ENCODE measurements at places on chromosomes 7 and 10.

DNA sequence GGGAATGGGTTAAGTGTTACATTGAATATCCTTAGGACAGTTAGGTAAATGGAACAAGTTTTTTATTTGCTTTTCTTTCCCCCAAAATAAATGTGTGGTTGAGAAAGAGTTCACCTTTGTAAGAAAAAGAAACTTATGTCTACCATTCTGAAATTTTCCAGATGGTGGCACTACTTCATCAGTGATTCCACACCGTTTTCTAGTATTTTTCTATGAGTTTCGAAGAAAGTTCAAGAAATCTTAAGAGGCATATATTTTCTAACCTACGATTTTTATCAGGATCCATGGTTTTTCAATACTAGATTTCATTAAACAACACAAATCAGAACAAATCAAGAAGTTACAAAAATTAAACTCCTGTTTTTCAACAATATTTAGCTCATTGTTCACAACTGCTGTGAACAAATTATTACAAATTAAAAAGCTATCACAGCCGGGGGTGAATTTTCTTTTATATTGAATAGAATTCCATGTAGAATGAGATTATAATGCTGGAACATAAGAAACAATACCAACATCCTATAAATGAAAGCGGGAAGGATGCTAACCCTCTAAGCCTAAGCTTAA, 163.1 kb upstream of the NPVF start:
- DNase-seq = no peak

DNA sequence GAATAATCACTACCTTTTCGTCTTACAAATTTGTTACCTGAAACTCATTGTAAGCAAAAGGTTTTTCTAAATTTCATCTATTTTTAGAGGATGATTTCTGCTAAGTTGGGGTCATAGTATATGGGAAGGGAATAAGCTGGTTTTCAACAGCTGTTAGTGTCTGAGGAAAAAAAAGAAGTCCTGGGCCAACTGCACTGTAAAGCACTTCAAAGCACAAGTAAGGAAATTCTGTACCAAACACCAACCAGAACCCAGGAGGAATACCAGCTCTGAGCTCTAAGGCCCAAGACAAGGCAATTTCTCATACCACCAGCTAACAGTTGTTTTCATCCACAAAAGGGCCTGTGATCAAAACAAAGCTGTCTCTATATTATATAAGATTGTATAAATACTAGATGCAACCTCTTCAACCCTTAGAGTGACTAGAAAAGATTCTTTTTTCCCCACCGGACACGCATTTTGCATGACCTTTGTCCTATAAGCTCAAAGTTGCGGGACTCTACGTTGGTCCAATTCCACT, 6.1 kb upstream of the MEOX2 start:
- DNase-seq = no peak

DNA sequence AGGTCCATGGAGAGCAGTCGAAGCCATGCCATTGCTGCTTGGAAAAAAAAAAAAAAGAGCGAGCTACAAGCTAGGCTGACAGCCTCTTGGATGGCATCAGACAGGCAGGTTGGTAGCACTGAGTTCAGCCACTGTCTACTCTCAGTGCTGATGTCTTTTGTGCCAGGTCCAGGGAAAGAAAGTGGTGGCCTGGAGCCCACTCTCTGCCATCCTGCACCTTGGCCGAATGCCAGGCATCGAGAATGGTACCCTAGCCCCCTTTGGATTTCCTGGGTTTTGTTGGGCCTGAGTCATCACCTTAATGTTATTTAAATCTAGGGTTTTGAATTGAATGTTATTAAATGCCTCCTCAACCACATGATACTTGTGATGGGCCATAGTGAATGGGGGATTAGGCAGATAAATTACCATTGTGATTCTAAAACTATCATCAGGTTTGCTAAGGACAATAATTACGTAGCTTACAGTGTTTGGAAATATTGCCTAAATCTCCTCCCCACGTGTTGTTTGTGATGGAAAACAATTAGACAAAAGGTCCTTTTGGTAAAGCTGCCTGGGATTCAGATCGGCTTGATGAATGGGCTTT, 195.7 kb upstream of the GPR26 start:
- DNase-seq = no peak

GRCh38 chr10:123442901-123443300, 223.3 kb upstream of the GPR26 start:
- no peak for DNase-seq

DNA sequence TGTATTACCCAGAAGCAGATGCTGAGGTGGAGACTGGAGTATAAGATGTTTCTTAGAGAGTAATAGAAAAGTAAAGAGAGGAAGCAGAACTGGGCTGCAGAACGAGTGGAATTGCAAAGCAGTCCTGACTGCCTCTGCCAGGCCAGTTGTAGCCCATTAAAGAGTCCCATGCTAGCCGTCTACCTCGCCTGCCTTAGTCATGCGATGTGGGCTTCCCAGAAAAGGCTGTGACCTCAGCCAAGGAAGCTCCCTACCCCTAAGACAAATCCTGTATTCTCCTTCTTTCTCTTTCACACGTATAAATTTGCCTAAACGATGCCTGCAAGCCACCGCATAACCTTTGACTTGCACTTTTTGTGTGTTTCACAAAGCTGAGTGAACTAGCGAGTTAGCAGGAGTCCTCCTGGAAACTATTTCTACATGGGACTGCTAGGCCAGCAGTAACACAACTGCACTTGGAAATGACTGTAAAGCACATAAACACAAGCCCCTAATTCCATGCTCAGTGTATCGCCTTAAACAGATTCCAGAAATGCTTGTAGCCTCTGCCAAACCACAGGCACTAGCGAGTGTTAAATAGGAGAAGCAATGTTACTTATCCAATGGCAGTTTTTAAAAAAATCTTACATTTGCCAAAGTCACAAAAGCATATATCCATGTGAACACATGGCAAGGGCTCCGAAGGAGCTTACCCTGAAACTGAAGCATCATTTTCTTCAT, 47.4 kb upstream of the GNAI1 start:
- no peak for DNase-seq

DNA sequence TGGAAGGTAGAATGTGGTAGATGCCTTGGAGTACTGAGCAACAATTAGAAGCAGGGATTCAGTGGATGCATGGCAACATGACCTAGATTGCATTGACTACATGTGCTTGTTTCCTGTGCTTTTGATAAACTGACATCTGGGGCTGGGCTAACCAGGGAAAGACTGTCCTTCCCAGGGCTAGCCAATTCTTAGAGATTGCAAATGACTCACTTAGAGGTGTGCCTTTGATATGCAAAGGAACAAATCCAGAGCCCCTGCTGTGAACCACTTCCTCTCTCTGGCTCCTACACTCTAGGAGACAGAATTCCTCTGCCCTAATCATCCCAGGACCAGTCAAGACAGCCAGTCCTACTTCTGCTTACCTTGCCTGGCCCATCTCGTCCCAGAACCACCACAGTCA, 651.5 kb downstream of the LRMDA start:
- DNase-seq = peak; percentile 87

- DNase-seq = peak; percentile 70
Observed at GRCh38 chr10:6204341-6205191, 1.8 kb downstream of the PFKFB3 start.

DNA sequence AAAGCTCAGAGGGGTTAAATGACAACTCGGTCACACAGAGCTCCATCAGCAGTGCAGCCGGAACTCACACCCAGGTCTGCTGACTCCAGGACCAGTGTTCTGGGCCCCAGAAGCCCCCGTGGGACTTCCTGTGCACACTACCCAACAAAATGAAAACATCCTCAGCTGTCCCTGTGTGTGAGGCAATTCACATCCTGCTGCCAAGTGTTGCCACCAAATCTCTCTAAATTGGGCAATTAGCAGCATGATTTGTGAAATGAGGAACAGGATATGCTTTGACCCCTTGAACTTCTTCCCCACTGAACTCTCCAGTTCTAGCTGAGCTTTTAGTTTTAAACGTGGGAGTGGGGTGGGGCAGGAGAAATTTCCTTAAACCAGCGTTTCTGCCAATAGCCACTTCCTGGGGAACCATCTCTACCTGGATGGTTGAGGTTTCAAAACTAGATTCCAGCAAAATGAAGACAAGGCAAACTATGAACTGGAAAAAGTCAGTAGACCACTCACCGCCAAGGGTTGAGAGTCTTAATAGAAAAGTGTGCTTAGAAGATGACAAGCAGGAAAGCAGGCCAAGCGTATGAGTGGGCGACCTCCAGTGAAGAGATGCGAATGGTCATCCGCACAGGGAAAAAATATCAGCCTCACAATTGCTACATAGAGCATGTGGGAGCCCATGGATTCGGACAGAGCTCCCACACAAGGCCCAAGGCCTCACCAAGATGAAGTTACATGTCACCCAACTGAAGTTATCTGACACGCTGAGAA, 51.9 kb upstream of the CHST15 start:
- no peak for DNase-seq

- DNase-seq = no peak
Observed at GRCh38 chr7:102319671-102320070, 33.0 kb downstream of the SH2B2 start.

DNA sequence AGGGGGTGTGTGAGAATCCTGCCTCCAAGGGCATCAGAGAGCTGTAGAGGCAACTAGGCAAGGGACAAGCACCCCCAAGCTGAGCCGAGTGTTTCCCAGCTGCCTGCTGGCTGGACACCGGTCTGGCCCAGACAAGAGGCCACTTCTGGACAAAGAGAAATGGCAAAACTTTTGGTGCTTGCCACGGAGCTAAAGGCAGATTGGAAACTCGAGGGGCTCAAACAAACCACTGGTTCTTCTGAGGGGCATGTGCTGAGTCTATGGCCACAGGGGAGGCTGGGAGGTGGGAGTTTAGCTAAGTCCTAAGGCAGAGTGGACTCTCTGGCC, 66.5 kb upstream of the INPP5A start:
- no peak for DNase-seq

DNA sequence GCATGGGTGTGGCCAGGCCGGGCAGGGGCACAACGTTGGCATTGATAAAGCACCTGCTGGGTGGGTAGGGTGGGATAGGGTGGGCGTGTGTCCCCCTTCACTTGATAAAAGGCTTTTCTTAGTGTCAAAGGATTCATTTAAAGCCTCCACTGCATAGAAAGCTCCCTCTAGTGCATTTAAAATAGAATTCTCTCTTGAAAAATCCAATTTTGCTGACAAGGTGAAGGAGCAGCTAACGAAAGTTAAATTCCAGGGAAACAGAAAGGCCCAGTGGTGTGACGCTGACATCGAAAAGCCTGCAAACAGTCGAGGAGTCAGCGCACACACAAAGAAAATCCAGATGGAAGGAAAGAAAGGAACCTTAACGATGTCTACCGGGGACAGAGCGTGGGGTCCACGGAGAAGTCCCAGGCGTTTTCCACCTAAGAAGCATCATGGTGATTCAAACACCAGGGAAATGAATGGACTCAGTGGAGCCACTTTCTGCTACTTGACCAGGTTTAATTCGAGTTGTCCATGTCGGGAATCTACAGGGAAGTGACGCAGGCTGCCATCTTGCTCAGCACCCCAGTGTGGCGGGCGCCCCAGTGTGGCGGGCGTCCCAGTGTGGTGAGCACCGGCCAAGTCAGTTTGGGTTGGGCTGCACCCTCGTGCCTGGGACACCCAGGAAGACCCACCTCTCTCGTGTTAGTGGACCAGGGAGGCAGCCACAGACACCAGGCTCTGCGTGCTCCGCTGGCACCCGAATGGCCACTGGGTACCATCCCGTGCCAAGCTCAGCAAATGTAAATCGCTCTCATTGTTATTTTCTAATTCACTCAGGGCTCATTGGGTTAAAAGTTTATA, 217.8 kb downstream of the DNAJB6 start:
- DNase-seq = no peak

DNA sequence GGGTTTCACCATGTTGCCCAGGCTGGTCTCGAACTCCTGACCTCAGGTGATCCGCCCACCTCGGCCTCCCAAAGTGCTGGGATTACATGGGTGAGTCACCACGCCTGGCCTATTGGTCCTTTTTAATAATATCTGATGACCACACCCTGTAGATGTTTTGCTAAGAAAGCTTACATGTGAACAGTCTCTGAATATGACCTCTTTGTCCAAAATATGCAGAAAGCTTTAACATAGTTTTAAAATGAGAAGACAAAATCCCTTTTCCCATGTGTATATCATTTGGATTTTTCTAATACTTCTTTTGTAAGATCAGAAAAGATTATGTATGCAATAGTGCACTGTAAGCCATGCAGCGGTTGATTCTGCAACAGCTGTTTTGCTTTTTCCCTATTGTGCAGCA, 38.5 kb downstream of the MCU start:
- DNase-seq = no peak

DNA sequence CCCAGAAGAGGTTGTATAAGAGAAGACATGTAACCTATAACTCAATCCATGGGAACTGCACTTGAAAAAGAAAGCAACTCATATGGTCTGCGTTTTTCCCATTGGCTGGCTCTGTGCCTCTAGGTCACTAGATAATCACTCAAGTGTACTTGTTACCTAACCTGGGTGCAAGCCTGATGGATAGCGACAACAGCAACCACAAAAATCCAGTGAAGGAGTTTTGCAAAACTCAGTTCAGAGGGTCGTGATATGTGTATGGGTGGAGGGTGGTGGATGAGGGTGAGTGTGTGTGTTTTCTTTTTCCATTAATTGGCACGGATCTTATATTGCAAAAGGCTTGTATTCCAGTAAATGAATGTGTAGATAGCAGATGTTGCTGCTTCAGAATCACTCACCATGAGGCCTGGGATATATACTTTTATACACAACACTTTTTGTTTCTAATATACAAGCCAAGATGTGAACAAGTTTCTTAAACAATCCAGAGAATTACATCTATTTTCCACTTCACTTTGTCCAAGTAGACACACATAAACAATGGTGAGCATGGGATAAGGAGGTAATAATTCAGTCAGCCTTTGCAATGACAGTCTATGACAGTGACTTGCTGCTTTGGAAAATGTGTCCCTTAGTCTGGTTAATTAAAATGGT, 286.9 kb upstream of the DKK1 start:
- no peak for DNase-seq

GRCh38 chr7:11294218-11294617, 320.5 kb downstream of the PHF14 start:
- no peak for DNase-seq

DNA sequence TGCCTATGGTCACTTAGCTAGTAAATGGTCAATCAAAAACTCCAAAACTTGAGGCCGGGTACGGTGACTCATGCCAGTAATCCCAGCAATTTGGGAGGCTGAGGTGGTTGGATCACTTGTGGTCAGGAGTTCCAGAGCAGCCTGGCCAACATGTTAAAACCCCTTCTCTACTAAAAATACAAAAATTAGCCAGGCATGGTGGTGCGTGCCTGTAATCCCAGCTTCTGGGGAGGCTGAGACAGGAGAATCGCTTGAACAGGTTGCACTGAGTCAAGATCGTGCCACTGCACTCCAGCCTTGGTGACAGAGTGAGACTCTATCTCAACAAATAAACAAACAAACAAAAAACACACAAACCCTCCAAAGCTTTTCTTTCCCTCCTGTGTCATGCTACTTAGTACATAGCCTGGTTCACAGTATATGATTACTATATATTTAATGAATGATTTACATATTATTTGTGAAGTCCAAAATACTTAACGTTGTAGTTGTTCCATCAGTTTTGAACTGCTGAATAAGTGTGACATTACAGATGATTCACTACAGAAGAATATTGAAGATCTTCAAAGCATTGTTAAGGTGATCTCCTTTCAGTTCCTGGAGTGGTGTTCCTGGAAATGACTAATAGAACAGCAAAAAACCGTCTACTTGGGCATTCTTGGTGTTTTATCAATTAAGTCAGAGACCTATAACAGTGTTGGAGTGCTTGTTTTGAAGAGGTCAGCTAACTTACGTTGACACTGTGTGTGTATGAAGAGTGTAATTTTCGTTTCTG, 72.9 kb downstream of the ADK start:
- DNase-seq = peak; percentile 75

GRCh38 chr7:47635091-47636080, 53.5 kb upstream of the TNS3 start:
- DNase-seq = no peak
